Inflammatory macrophage treated with lipopolysaccharide for 4 hours (primary cell): ENCODE measurements at places on chromosomes 5 and 9.

- DNase-seq, result no peak
Measured at GRCh38 chr9:108074900-108075299, 585.3 kb upstream of the KLF4 start.

DNA sequence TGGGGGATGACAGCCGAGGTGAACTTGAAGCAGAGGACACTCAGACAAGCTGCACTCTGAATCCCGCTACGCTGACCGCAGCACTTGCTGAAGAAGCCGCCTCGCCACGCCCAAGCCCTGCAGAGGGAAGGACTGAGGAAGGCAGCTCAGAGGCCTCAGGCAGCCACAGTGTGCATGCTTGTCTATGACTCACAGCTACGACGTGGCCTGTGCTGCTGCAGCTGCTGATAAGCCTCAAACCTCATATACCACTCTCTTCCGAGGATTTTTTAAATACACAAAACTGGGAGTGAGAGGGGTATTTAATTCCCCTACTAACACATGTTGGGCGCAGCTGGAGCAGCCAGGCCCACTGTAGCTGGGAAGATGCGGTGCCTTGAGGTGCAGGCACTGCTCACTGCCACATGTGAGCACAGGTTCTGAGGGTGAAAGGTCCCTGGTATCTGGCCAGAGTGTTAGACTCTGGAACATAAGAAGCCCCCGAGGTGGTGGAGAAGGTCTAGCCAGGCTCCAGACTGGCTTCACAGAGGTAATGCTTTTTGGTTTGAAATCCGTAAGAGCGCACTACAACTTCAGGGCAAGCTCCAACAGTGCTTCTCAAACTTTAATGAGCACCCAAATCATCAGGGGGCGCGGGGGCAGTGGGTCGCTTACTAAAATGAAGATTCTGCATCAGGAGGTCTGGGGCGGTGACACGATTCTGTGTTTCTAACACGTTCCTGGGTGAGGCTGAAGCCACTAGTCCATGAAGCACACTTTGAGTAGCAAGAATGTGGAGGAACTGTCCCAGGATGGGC lies 196.8 kb downstream of the AUH start:
- DNase-seq, result peak; percentile 89

GRCh38 chr5:32828492-32828891 lies 117.4 kb downstream of the NPR3 start:
- DNase-seq, result no peak

- DNase-seq, result no peak
Measured at GRCh38 chr5:90853750-90854149, 295.2 kb downstream of the ADGRV1 start.

GRCh38 chr5:127098241-127098640 lies 24.9 kb upstream of the C5orf63 start:
- no peak for DNase-seq

DNA sequence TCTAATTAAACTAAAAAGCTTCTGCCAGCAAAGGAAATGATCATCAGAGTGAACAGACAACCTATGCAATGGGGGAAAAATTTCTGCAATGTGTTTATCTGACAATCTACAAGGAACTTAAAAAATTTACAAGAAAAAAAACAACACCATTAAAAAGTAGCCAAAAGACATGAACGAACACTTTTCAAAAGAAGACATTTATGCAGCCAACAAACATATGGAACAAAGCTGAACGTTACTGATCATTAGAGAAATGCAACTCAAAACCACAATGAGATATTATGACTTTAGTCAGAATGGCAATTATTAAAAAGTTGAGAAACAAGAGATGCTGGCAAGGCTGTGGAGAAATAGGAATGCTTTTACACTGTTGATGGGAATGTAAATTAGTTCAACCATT lies 530.4 kb upstream of the DAB2 start:
- DNase-seq, result no peak

DNA sequence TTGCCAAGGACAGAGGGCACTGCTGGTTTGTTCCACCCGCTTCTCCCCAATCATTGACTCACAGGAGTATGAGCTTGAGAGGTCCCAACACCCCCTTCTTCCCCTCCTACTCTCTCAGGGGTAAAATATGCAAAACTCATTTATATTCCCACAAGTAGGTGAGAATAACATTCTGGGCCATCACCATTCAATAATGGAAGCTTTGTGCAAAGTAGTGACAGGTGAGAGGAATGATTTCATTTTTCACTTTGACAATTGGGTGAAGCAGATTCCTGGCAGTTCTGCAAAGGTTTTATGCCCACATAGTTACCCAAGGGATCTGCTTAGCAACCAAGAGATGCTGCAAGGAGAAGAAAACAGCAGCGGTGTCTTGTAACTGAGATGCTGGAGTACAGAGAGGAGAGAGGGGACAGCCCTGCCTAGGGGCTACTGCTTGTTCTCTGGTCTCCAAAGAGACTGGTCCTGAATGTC lies 137.6 kb downstream of the CMYA5 start:
- DNase-seq, result no peak

DNA sequence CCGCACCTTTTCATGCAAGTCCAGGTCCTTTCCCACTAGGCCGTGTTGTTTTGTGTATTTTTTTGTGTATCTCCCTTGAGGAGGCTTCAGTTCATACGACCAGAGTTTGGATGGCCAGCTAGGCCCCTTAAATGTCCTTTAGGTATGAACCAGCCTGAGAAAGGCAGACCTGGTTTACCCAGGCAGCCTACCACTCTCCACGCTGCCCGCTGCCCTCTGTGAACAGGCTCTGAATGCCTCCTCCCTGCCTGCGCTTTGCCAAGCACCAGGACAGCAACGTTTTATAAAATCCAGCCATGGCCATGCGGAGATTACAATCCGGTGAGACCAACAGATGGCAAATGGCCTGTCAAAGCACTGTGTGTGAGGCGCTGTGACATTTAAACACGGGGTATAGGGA lies 626 bp upstream of the CLTB start:
- no peak for DNase-seq

- no peak for DNase-seq
Measured at GRCh38 chr5:149125386-149125891, 15.9 kb upstream of the ABLIM3 start.

DNA sequence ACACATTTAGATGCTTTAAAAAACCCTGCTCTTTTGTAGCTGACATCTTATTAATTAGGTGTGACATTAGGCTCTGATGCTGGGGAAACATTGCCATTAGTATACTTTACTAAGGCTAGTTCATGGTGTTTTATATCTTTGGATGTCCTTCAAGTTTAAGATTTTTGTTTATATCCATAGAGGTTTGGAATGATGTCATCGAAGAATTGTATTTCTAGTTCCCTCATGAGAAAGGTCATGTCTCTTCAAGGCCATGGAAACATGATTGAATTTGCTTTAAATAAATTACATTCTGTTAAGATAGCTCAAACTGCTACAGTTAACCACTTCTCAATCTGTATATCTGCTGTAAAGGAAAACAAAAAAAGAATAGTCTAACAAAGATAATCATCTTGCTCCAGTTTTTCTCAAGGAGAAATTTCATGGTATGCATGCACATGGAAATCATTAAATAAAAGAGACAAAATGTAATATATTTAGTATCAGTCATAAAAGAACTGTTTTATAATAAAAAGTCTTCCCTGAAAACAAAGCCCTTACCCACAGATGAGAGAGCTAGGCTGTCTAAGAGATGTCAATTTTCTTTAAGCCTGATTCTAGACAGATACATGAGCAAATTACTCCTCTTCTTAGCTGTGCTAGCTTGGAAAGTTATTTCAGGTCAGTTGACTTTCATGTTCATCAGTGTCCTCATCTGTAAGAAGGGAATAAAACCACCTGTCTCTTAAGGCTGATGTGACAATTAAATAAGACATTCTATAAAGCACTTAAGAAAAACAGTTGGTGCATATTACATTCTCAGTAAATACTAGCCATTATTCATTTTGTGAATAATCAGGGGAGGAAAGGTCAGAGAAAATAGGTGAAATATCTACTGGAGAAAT lies 25.0 kb upstream of the STARD4 start:
- no peak for DNase-seq

GRCh38 chr5:93092349-93093105 lies 488.5 kb downstream of the NR2F1-AS1 start:
- DNase-seq, result no peak

GRCh38 chr9:94631599-94631998 lies 7.7 kb downstream of the FBP1 start:
- DNase-seq, result no peak

DNA sequence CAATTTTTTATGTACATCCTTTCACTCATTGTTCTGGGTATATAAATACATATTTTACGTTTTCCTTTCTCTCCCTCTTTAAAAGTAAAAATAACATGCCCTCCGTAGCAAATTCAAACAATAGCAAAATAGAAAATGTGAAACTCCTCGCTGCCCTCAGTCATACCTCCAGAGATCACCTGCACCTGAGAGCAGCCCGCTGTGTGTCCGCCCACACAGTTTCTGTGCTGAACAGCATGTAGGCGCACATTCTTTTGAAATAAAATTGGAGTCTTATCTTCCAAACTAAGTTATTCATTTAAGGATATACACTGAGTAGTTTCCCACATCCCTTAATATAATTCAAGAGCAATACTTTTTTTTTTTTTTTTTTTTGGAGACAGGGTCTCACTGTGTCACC lies 255.7 kb downstream of the AOPEP start:
- DNase-seq, result no peak

- DNase-seq, result no peak
Measured at GRCh38 chr5:1923341-1923740, 40.6 kb upstream of the IRX4 start.

DNA sequence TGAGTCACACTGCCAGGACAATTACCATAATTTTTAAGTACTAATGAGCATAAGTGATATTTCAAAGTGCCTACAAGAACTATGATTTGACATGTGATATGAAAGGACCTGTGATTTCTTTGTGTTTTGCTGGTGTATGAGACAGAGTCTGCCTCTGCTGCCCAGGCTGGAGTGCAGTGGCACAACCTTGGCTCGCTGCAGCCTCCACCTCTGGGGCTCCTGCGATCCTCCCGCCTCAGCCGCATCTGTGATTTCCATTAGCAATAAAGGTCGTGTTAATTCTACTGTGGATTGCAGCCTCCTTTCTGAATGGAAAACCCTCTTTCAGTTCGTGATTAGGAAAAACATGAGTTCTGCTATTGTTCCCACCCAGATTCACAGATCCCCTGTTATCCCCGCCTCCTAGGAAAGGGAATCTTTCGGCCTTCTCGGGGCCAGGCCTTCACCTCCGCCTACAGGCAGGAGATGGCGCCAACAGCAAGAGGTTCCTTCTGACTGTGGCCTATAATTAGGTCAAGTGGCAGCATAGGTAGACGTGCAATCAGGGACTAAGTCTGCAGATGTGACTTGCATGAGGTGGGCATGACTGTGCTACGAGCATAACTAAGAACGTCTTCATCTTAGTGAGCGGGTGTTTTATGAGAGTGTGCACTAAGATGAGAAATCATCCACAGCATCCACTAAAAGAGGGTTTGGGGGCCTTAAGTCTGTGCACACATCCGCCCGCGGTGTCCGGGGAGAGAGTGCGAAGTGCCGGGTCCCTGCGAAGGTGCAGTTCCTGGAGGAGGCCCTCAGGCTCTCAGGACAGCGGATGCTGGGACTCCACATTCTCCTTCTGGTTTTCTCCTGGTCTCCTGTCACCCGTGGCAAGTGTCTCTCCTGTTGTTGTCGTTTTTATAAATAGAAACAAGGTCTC lies 23.1 kb downstream of the TRIM7 start:
- DNase-seq, result peak; percentile 70

DNA sequence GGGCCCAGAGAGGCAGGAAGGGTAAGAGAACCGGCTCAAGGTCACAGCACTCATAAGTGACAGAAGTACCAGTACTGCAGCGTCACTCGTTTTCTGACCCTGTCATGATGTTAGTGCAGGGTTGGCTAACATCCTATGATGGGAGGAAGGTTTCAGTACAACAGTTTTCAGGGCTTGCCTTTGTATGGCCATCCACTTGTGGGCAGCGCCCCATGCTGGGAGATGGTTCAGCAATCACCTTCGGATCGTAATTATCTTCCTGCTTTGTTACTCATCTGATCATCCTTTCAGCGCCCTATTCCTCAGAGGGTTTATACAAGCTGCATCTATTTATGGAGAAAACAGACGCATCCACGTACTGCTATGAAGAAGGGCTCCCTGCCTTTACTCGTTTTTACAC lies 2.4 kb downstream of the MAP1B start:
- DNase-seq, result no peak
